ENCODE measurements at places on chromosomes 16 and 17.

GRCh38 chr16:48860341-48860740 is 250.4 kb upstream of the N4BP1 start:
- DNase-seq = no peak

GRCh38 chr17:74768069-74768762 is 7.9 kb downstream of the NAT9 start:
- DNase-seq = no peak

- DNase-seq = no peak
Observed at GRCh38 chr17:65085397-65085796, 28.9 kb upstream of the GNA13 start.

DNA sequence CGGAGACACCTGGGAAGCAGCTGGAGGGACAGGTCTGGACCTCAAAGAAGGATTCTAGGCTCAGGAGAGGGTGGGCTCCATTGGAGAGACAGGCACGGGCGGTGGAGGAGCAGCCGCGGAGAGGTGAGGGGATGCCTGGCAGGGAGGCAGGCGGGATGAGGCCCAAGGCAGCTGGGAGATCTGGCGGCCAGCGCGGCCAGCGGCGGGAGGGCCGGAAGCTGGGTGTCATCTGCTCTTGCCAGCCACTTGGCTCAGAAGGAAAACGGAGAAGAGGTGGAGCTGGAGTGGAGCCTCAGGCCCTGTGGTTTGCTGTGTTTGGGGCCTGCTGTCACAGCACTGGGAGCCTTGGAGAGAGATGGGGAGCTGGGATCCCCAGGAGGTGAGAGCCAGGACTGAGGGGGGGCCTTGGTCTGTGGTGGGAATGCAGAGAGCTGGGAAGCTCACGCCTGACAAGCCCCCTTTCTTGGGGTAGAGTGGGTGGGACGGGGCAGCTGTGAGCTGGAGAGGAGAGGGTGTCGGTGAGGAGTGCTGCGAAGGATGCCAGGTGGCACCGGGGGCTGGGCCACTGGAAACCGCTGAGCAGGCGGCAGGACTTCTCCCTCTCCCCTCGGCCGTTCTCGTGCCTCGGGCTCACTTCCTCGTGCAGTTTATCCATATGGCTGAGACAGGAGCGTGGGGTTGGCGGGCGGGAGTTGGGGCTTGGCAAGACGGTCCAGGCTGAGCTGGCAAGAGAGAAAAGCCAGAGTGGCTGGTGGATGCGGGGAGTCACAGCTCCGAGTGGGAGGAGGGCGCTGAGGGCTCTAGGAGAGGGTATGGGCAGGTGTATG is 8.0 kb downstream of the TBC1D24 start:
- DNase-seq = peak; percentile 37

GRCh38 chr16:30394592-30395154 is 547 bp upstream of the ZNF48 start:
- DNase-seq = no peak

- DNase-seq = no peak
Observed at GRCh38 chr16:55498101-55498500, 10.8 kb upstream of the LPCAT2 start.

DNA sequence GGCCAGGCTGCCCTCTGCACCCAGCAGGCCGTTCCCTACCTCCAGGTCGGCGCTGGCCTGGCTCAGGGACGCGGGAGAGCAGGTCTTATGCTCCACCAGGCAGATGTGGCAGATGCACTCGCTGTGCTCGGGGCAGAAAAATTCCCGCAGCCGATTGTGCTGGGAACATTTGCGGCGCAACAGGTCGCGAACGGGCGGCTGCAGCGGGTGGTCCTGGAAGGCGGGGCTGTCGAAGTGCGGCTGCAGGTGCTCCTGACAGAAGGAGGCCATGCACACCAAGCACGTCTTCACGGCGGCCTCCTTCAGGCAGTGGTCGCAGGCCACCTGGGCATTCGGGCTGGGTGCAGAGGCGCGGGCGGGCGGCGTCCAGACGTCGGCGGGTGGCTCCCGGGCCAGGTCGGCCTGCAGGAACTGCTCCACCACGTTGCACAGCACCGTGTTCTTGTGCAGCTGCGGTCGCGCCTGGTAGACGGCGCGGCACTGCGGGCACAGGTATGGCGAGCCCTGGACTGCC is 439 bp downstream of the TRIM25 start:
- DNase-seq = peak; percentile 66

DNA sequence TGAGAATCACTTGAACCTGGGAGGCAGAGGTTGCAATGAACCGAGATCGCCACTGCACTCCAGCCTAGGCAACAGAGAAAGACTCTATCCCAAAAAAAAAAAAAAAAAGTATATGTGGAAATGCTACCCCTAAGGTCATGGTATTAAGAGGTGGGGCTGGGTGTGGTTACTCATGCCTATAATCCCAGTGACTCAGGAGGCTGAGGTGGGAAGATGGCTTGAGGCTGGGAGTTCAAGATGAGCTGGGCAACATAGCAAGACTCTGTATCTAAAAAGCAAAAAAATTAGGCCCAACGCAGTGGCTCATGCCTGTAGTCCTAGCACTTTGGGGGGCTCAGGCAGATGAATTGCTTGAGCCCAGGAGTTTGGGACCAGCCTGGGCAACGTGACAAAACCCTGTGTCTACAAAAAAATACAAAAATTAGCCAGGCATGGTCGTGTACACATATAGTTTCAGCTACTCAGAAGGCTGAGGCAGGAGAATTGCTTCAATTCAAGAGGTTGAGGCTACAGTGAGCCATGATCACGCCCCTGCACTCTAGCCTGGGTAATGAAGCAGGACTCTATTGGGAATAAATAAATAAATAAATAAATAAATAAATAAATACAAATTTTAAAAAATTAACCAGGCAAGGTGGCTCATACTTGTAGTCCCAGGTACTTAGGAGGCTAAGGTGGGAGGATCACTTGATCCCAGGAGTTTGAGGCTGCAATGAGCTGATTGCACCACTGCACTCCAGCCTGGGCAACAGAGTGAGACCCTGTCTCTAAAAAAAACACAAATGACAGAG is 32.3 kb upstream of the NUFIP2 start:
- no peak for DNase-seq

- DNase-seq = peak; percentile 87
Observed at GRCh38 chr16:3027983-3028715, 4.3 kb downstream of the THOC6 start.

- DNase-seq = no peak
Observed at GRCh38 chr17:349666-350065, 2.9 kb downstream of the RPH3AL start.

DNA sequence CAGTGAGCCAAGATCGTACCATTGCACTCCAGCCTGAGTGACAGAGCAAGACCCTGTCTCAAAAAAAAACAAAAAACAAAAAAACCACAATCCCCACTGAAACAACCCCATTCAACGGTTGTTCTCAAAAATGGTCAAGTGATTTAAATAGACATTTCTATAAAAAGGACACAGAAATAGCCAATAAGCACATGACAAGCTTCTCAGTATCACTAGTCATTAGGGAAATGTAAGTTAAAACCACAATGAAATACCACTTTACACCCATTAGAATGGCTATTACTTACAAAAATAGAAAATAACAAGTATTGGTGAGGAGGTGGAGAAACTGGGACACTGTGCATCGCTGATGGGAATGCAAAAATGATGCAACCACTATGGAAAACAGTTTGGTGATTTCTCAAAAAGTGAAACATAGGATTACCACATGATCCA is 26.6 kb upstream of the MYLK3 start:
- no peak for DNase-seq

DNA sequence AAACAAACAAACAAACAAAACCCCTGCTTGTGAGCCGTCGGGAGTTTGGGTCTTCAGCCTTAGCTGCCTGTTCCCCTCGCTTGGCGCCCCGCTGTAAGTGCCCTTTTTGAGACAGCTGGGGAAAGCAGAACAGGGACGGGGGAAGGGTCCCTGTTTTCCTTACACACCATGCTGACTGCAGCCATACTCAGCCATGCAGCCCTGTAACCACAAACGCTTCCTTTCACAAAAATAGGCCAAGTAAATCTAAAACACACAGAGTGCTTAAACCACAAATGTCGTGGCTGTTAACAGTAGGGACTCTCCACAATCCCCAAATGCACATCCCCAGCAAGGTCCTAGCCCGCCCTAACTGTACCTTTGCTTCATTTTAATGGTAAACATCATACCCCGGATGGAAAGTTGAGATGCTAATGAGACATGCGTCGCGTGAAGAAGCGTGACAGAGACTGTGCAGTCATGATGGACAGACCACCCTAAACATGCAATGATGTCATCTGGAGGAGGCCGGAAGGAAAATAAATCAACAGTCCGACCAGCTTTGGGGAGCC is 129.9 kb downstream of the MGAT5B start:
- DNase-seq = no peak

DNA sequence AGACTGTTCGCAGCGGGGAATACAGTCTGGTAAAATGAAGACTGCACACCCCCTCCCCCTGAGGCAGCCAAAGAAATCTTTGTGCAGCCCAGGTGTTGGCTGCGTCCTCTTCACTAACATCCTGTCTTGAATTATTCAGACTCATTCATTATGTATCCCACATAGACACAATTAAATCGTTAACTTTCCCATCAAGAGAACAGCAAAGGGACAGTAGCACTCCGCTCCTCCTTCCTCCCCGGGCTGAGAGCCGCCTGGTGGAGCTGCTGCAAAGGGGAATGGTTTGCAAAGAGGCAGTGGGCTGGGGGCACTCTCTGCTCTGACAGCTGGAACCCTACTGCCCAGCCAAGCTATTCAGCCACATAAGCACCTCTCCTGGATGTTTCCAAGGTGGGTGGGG is 290.0 kb upstream of the SOX9 start:
- DNase-seq = no peak

- DNase-seq = no peak
Observed at GRCh38 chr17:45311401-45311759, 5.4 kb downstream of the MAP3K14 start.

GRCh38 chr16:57284209-57284951 is at the start of gene PLLP:
PLLP (minus strand) TSS chr16:57284672; CDS start chr16:57284540, 132 bp downstream.
- peak; percentile 32 for DNase-seq

DNA sequence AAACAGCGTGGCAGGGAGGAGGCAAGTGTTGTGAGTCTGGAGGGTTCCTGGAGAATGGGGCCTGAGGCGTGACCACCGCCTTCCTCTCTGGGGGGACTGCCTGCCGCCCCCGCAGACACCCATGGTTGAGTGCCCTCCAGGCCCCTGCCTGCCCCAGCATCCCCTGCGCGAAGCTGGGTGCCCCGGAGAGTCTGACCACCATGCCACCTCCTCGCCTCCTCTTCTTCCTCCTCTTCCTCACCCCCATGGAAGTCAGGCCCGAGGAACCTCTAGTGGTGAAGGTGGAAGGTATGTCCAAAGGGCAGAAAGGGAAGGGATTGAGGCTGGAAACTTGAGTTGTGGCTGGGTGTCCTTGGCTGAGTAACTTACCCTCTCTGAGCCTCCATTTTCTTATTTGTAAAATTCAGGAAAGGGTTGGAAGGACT is at the start of gene CD19:
TSS of gene CD19 (plus strand) at position 171 of the 425 bp plus-strand sequence. CDS start at position 201, 30 bp downstream.
- DNase-seq = no peak

- no peak for DNase-seq
Observed at GRCh38 chr16:49754495-49755312, 101.2 kb downstream of the ZNF423 start.

Data from NCI-H2081 (cell line).